ENCODE measurements at places on chromosomes 7 and 10.

DNA sequence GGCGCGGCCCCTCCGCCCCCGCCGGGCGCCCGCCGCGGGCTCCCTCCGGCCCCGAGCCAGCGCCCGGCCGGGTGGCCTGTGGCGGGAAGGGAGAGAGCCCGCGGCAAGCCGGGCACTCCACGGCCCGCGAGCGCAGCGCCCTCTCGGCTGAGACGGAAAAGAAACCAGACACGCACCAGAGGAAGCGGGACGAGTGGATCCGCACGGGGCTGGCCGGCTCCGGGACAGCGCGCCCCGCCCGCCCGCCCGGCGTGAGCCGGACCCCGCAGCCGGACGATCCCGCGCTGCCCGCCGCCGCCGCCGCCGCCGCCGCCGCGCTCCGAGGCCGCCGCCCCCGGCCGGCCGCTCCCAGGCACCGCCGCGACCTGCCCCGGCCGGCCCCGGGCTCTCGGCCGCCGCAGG is 300 bp downstream of the ARHGAP21 start:
- peak; percentile 26 for DNase-seq

GRCh38 chr10:61321041-61321857 is 131.9 kb downstream of the TMEM26 start:
- DNase-seq: no peak

- DNase-seq: no peak
These were observed 639 bp upstream of the TFAM start for GRCh38 chr10:58384544-58384998.

DNA sequence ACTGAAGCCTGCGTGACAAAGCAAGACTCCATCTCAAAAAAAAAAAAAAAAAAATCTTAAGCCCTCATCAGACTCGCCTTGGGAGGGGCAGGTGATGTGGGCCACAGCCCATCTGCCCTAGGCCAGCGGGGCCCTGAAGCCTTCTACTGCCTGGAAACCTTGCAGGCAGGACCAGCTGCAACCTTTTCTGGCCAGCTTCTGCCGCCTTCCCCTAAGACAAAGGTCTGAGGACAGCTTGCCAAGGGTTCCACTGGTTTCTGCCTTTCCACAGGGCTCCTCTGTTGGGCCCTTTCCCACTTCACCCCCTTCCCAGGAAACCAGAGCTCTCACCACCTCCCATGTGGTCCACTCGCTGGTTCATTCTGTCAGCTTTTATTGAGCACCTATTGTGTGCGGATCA is 35.2 kb downstream of the UBTD1 start:
- no peak for DNase-seq

- DNase-seq: peak; percentile 28
These were observed 5.1 kb upstream of the PLEKHS1 start for GRCh38 chr10:113746217-113746957.

GRCh38 chr10:132616170-132616995 is 78.8 kb downstream of the INPP5A start:
- DNase-seq: no peak

- no peak for DNase-seq
These were observed 44.1 kb downstream of the BAMBI start for GRCh38 chr10:28721318-28721951.

- DNase-seq: peak; percentile 56
These were observed 280.0 kb upstream of the GNAI1 start for GRCh38 chr7:79854621-79855020.

GRCh38 chr10:9510626-9511025 is 1456.1 kb downstream of the GATA3 start:
- DNase-seq: no peak

- DNase-seq: peak; percentile 96
These were observed 10.1 kb downstream of the DENND10 start for GRCh38 chr10:119113751-119114732.

GRCh38 chr7:113120647-113121046 is 2.3 kb upstream of the SMIM30 start:
- no peak for DNase-seq

DNA sequence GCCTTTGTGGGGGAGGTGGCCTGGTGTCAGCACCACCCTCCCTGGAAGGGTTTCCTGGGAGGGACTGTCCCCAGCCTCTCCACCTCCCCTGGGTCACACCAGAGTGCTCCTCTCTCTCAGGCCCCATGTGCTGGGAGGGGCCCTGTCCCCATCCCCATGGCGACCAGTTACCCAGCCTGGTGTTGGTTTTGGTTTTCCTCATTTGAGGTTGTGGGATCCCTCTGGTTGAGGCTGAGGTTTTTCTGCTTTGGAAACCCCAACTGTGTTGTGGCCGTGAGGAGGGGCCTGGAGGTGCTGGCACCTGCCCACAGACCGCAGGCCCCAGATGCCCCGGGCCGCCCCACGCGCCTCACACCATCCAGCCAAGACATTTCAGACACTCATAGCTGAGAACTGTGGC is 106.3 kb downstream of the GRK5 start:
- DNase-seq: no peak

GRCh38 chr10:126058104-126058503 is 161.7 kb downstream of the FANK1 start:
- no peak for DNase-seq
